ENCODE measurements at places on chromosomes 5 and 9. TPM values are rescaled to one million over a fixed set of nuclear protein-coding genes. Genes with fewer than 3 reads are reported as not detected.

KIF24 gene
- total RNA-seq: 0.42 TPM

SPAG8 gene
- total RNA-seq: 0.29 TPM

PPIC gene
- total RNA-seq: 11.3 TPM

PSAT1 gene
- 84.5 TPM for total RNA-seq

TSLP gene
- 0.64 TPM for total RNA-seq

TNPO1 gene
- total RNA-seq: 74.1 TPM

UQCRQ gene
- 122 TPM for total RNA-seq

DNAJB5 gene
- 3.7 TPM for total RNA-seq

HAND1 gene
- total RNA-seq: not detected

OR1J2 gene
- not detected for total RNA-seq
